HepG2 (cell line): ENCODE measurements at places on chromosomes 5 and 9. TPM values are rescaled to one million over a fixed set of nuclear protein-coding genes. Genes with fewer than 3 reads are reported as not detected.

DNA sequence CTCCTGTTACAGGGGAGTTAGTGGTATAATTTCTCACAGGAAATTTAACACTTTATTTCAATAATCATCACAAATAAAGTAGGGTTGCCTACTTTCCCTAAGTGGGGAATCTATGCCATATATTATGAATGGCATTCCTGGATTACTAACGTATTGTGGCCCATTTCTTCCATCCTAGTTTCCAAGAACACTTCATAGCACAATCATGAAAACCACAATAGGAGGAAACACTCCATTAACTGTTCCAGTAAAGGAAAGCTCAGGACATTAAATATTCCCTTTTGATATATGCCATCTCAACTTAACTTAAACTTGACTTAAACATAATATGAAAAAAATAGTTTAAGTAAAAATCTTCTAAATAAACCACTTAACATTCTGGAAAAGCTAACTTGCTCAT is 2.1 kb downstream of the CPLANE1 start:
- no peak for DNase-seq

GRCh38 chr9:79687131-79687447 is 115.3 kb downstream of the TLE4 start:
- DNase-seq = no peak

DNA sequence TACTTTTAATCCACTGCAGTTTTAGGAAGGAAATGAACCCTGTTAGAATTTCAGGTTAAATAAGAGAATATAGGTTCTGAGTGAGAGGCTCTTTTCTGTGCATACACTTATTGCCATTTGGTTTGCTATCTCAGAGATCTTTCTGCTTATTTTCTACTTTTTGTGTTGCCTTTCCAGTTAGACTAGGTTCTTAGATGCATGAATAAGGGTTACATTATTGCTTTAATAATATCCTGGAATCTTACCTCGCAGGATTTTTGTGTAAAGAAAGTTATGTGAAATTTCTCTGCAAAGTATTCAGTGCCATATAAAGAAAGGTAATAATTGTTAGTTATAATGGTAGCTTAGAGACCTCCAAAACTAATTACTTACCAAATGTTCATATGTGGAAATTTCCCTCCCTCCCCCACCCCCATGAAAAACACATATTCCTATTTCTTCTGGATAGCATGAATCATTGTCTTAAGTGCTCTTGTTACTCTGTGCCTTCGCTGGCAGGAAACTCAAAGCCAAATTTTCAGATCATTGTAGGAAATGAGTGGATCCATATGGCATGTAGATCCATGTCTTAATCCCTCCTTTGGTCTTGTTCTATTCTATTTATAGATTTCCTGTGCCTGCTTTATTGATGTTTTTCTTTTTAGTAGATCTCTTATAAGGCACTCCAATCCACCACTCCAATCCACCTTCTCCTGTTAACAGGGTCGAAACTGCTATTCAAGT is 2.7 kb upstream of the APBA1 start:
- DNase-seq = no peak

DNA sequence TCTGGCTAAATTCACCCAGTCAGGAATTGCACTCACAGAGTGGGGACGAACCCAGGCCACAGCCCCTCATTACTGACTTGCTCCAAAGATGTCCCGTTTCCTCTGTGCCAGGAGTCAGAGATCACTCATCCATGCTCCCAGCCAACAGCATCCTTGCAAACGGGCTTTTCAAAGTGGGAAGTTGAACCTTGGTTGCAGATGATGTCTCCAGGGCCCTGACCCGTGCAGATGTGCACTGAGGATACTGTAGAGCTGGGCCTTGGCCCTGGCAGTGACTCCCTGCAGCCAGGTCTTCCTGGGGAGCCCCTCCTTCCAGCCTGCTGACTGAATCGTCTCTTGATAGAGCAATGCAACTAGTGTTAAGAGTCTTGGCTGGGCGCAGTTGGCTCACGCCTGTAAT is 22.3 kb downstream of the TCF7 start:
- DNase-seq = no peak

- no peak for DNase-seq
Observed at GRCh38 chr5:149284501-149284900, 12.8 kb downstream of the AFAP1L1 start.

GRCh38 chr9:103789686-103790085 is 304.4 kb upstream of the SMC2 start:
- peak; percentile 16 for DNase-seq

GRCh38 chr9:136850866-136851775 is 1.0 kb upstream of the MAMDC4 start:
- no peak for DNase-seq

DNA sequence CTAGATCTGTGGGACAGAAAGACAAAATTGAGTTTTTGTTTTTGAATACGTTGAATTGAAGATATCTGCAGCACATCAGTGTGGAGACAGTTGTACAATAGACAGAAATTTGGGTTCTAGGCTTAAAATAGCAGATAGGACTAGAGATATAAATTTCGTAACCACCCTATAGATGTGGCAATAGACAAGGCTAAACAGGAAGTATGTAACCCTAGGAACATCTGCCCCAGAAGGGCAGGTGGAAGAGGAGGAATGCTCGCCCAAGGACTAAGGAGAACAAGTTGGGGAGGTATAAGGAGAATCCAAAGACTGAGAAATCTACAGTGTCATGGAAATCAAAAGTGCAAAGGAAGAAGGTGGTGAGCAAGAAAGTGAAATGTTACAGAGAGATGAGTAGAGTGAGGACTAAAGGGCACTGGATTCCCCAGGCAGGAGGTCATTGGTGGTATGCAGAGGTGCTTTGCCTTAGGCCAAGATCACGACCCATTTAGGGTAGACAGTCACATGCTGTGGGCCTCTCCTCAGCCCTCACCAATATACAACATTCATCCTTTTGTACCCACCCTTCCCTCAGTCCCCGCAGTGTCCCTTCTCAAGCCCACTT is 109.1 kb upstream of the ELL2 start:
- DNase-seq = no peak

DNA sequence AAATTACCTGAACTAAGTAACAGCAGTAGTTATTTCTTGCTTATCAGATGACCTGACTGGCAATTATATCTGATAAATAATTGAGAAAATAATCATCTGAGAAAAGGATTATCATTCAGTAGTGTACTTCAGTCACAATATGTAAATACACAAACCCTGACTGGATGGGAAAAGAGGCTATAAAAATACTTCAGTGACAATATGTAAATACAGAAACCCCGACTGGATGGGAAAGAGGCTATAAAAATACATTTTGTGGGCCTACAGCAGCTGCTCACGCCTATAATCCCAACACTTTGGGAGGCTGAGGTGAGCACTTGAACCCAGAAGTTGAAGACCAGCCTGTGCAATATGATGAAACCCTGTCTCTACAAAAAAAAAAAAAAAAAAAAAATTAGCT is 11.1 kb downstream of the UBAP2 start:
- DNase-seq = no peak

GRCh38 chr5:173534031-173534430 is 82.4 kb downstream of the BOD1 start:
- DNase-seq = no peak

- no peak for DNase-seq
Observed at GRCh38 chr9:134163371-134164196, 780 bp downstream of the RNU6ATAC start.

DNA sequence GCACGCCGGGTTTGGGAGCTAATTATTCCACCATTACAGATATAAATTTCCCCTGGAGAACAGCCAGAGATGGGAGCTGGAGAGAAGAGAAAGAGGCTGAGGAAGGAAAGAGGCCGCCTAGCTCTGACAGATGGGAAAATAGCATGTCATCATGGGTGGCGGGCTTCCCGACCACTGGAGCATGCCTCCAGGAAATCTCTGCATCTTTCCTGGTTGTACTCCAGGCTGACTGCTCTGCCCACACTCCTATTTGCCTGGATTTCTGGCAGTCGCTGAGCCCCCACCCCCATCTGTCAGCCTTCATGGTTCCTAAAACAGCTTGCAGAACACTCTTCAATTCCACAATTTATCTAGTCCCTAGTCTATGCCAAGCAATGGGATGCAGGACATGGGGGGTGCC is 14.3 kb upstream of the GABRP start:
- no peak for DNase-seq

DNA sequence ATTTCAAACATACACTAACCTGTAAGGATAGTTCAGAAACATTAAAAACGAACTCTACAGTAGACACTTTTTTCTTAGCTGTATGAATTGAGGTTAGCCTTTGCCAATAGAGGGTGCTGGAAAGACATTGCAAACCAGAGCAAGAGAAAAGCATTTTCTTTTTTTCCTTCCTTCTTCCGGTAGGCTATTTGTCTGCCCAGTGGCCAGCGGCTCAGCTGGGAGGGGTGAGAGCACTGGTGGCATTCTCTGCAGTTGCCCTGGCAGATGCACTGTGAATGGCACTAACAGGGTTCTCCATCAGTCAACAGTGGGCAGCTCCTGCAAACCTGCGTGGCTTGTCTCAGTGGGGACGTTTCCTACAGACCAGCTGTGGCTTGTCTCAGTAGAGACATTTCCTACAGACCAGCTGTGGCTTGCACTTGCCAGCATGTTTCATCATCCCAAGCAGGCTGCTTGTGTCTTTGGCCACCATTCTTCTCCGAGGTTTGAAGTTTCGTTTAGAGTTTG is 984.5 kb upstream of the CDH18 start:
- DNase-seq = peak; percentile 3

GRCh38 chr9:121783521-121784507 is 132.4 kb downstream of the DAB2IP start:
- no peak for DNase-seq

SPOCK1 gene
- 0.18 TPM in 1 of 2 replicates, not detected in the other for total RNA-seq

COL15A1 gene
- not detected in 2 replicates for total RNA-seq

TNC gene
- total RNA-seq = not detected in 2 replicates

ALDH1A1 gene
- 439 and 686 TPM in 2 replicates for total RNA-seq

SOX30 gene
- not detected in 2 replicates for total RNA-seq

INSL6 gene
- total RNA-seq = not detected in 2 replicates

RANBP6 gene
- 26.0 and 37.7 TPM in 2 replicates for total RNA-seq

SLC36A2 gene
- total RNA-seq = not detected in 2 replicates

ZNF658 gene
- total RNA-seq = 3.5 and 4.4 TPM in 2 replicates

RFESD gene
- 1.2 and 2.2 TPM in 2 replicates for total RNA-seq

FAM78A gene
- total RNA-seq = 0.14 and 0.18 TPM in 2 replicates

FLT4 gene
- not detected in 2 replicates for total RNA-seq

CARTPT gene
- total RNA-seq = not detected in 2 replicates

RNF183 gene
- 0.13 TPM in 1 of 2 replicates, not detected in the other for total RNA-seq
